Retinal pigment epithelial cell (primary cell): ENCODE measurements at places on chromosomes 11 and 22.

- no peak for DNase-seq
These were observed 13.9 kb downstream of the ATG16L2 start for GRCh38 chr11:72828081-72828567.

DNA sequence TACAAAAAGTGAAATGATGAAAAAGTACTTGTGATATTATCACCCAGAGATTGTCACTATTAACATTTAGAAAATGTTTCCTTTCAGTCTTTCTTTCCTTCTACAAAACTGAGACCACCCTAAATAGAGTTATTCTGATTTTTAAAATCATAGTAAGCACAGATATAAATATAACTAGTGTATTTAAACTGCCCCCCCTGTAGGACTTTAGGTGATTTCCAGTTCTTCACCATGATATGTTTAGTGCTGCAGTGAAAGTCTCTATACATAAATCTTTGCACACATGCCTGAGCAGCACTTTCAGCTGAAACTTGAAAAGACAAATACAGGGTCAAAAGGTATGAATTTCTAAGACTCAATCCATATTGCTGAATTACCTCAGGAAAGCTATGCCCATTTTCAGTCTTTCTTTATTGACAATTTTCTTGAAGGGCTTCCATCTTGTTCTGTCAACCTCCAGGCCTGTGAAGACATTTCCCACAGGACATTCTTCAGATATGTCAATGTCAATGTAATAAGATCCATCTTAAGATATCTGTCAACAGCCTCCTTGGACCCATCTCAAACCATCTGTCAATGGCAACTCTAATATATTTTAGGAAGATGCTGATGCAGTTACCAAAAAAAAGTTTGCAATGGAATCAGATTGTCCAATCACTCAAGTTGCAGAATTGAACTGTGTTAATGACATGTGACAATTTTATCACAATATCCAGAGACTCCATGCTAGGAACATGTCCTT lies 30.8 kb upstream of the LDLRAD3 start:
- DNase-seq: no peak

GRCh38 chr22:23893121-23893944 lies 850 bp upstream of the MIF start:
- DNase-seq: no peak

GRCh38 chr11:9739123-9739900 lies 75.4 kb downstream of the SWAP70 start:
- DNase-seq: no peak

GRCh38 chr22:38083931-38084631 lies at the start of gene SLC16A8:
TSS of gene SLC16A8 (minus strand) at chr22:38084184. CDS start at chr22:38082873, 1,311 bp downstream.
- peak; percentile 44 for DNase-seq

DNA sequence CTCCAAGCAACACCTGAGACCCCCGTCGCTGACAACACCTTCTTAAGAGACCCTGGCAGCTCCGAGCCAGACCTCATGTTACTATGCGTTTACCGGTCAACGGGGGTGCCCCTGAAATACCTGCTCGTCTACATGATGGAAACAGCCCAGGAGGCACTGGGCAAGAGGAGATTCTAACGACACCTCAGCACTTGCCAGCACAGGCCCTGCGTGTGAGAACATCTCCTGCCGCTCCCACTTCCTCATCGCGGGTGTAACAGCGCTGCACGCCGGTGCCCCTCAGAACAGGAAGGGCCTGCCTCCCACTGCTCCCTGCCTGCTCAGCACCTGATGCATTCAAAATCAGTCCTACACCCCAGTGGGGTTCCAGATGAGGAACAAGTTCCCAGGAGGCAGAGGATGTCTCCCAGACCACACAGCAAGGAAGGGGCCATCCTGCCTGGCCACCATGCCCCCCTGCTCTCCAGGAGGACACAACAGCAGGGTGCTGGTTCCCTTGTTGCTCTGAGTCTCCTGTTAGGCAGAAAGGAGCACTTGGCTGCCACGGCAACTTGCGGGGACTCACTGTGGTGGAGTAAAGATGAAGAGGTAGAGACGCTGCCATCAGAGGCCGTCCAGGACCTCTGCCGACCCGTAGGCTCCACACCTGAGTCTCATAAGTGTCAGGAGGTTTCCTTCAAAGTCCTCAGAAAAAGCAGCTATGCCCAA lies 2.1 kb downstream of the TOLLIP start:
- DNase-seq: no peak

DNA sequence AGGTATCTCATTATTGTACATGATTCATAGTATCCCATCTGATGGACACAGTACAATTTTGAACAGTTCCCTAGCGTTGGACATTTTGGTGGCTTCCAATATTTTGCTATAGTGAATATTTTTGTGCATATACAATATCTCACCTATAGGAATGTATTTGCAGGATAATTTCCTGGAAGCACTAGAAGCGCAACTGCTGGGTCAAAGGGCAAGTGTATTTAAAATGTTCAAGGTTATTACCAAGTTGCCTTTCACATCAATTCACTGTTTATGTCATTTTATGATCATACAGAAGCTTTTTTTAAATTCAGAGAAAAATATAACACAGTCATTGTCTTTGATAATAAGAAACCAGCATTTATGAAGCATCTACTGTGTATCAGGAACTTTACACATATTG lies 19.1 kb upstream of the RPS3 start:
- no peak for DNase-seq

DNA sequence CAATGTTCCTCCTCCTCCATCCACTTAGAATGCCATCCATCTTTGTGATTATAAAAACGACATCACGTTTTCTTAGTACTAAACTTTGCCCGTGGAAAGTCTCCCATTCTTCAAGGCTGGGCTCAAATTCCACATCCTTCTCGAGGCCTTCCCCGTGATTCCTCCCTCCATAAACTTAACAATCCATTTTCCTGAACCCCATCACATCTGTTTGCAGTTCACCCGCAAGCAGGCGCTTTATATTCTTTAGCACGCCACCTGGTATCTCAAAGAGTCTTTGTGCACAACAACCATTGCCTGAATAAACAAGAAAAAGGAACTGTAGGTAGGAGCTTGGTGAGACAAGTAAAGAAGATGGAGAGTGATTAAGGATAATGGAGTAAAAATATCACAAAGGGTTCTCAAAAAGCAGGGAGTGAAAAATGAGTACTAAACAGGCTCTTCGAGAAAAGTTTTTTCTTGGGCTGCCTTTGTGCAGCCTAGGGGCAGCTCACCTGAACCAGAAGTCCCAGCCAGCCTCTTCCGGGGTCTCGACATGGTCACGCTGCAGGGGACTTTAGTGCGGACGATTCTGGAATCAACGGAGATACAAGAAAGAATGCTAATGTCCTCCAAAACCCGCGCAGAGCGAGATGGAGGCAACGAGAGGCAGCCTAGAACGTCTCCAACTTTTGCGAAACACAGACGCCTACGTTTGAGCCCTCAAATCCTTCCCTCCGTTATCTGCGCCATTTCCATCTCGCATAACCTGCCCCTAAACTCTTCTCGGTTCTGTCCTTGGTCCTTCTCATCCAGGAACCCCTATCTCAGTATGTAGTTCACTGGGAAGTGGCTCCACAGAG lies 585 bp downstream of the THYN1 start:
- no peak for DNase-seq

- no peak for DNase-seq
These were observed 17.3 kb downstream of the TTC17 start for GRCh38 chr11:43376065-43376464.

GRCh38 chr22:29152045-29152953 lies 53.4 kb upstream of the EMID1 start:
- DNase-seq: no peak

DNA sequence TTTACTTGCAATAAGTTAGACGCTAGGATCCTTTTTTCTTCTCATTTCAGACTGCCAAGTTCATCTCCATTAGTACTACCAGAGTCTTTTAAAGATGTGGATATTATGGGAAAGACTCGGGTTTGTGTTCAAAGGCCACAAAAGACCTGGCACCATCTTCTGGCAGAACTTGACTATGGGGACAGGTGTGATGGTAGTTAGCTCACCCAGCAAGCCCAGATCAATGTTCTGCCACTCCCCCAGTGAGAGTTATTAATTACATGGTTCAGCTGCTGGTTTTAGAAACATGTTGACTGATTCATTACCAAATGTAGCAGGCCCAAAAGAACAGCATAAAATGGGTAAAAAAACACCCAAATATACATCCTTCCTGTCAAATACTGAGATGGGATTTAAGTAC lies 333.5 kb upstream of the PITPNB start:
- no peak for DNase-seq

- no peak for DNase-seq
These were observed 80.6 kb downstream of the DENND5A start for GRCh38 chr11:9184516-9184915.

- peak; percentile 21 for DNase-seq
These were observed 839 bp downstream of the CEP164 start for GRCh38 chr11:117328375-117329010.

GRCh38 chr11:113528982-113529381 lies 53.8 kb upstream of the DRD2 start:
- no peak for DNase-seq

DNA sequence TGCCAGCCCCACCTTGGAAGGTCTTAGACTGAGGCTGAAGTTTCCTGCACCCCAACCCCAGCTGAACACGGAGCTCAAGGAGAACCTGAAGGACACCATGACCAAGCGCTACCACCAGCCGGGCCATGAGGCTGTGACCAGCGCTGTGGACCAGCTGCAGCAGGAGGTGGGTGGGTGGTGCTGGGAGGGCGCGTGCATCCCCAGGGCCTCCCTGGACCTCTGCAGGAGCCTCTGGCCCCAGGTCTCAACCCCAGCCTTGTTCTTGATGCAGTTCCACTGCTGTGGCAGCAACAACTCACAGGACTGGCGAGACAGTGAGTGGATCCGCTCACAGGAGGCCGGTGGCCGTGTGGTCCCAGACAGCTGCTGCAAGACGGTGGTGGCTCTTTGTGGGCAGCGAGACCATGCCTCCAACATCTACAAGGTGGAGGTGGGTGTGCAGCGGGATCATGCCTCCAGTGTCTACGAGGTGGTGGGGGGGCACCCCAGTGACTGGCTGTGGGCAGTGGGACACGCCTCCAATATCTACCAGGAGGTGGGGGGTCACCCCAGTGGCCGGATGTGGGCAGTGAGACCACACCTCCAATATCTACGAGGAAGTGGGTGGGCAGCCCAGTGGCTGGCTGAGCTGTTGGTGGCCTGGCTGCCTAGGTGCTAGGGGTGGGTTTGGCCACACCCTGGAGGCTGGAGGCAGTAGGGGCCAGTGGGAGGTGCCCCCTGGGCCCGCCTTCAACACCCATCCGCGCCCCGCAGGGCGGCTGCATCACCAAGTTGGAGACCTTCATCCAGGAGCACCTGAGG lies 4.6 kb downstream of the CD151 start:
- no peak for DNase-seq

DNA sequence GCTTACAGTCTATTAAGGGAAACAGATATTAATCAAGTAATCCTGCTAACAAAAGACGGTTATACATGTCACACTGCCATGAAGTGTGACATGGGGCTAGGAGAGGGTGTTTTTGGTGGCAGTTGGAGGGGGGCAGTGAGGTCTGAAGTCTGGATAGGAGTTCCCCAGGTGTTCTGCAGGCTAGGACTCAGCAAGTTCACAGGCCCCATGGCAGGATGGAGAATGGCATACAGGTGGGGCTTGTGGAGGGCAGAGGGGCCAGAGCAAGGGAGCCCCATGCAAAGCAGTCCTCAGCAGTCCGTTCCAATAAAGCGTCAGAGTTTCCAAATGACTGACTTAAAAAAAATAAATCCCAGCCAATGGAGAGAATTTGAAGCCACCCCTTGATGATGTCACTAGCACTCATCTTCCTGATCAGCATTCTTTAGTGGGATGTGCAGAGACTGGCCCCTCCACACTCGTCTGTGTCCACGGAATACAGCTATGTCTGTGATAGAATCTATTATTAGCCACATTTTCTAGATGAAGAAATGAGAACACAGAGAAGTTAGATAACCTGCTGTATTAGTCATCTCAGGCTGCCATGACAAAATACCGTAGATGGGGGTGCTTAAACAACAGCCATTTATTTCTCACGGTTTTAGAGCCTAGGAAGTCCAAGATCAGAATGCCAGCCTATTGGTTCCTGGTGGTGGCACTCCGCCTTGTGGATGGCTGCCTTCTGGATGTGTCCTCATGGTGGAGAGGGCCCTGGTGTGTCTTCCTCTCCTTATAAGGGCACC lies 32.6 kb downstream of the PRDM11 start:
- peak; percentile 46 for DNase-seq

GRCh38 chr11:103544874-103545273 lies 435.6 kb downstream of the DYNC2H1 start:
- DNase-seq: no peak

- DNase-seq: no peak
These were observed 2.3 kb downstream of the USP35 start for GRCh38 chr11:78190871-78191538.

DNA sequence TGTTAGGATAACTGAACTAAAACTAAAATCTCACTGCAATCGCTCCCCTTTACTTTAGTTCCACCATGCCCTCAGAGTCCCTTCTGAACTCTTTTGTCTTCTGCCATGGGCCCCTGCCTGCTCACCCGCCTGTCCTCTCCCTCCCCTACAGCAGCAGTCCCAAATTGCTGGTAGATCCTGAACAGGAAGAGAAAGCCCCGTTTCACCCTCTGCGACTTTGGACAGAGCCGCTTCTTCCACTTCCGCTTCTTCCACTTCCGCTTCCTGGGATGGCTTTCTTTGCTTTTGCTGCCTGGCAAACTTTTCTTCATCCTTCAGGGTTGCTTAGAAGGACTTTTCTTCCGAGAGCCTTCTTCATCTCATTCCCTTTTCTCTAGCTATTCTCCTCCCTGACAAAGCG lies 35.7 kb upstream of the TLCD5 start:
- no peak for DNase-seq

GRCh38 chr22:28137036-28137435 lies 218.0 kb upstream of the PITPNB start:
- no peak for DNase-seq

- DNase-seq: no peak
These were observed 13.9 kb downstream of the RTN4RL2 start for GRCh38 chr11:57474017-57474802.

DNA sequence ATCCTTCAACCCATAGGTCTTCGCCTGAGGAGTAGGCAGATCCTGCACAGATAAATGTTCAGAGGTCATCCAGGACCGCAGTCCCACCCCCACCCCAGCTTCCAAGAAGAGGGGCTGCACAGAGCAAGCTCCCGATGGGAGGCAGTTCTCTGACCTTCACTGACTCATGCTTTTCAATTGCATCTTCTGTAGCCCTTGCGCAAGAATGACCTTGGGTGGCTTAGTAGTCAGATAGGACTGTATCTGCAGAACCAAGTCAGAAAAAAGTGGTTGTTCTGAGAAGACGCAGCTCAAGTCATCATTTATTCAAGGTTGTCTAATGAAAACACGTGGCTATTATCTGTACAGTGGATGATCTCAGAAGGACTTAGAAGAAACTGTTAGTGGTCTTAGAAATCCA lies 16.4 kb upstream of the GRAMD1B start:
- no peak for DNase-seq

GRCh38 chr11:64003807-64004589 lies 17.8 kb downstream of the OTUB1 start:
- no peak for DNase-seq

GRCh38 chr11:62081378-62082291 lies 42.2 kb upstream of the INCENP start:
- DNase-seq: no peak

DNA sequence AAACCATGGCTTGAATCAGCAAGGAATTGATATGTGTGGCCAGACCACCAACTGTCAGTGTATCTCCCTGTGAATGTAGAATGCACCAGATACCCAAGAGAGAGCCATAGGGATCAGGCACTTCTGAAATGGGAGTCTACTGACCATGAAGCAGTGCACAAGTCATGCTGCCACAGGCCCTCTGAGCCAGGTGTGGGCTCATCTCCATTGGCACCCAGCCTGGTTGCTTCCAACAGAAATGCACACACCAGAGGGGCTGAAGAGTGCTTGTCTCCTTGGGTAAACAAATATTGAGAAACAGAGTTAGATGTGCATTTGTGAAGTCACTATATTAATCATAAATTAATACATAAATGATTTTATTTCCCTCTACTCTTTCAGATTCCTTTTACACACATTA lies 28.4 kb upstream of the PANX1 start:
- no peak for DNase-seq
